ENCODE measurements at places on chromosomes 13 and 19.

DNA sequence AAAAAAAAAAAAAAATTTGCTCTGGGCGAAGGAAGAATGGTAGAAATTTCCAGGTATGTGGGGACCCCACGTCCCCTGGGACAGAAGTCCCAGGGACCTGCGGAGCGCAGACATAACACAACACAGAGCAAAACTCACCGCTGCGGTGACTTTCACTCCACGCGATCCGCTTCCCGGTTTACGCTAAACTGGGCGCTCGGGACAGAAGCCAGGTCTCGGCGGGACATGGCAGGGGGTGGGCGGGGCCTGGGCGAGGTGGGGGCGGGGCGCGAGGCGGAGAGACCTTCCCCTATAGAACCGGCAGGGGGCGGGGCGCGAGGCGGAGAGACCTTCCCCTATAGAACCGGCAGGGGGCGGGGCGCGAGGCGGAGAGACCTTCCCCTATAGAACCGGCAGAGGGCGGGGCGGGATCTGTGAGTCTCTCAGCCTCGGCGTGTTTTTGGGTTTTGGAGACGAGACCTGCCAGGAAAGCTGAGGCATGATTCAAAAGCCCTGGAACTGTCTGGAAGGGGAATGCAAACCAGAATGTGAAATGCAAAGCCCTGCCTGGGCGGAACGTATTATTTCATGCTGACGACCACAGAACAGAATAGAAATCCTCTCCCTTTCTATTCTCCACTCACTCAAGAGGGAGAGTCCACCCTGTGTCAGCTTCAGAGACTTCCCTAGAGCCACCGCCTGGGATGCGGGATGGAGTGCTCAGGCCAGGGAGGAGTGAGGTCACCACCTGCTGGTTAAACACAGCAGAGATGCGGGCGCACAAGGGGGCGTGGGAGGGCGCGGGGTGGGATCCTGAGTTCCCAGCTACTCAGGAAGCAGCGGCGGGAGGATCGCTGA, 20.2 kb upstream of the ERVV-1 start:
- no peak for DNase-seq

GRCh38 chr13:29578300-29579085, 17.0 kb downstream of the SLC7A1 start:
- DNase-seq = no peak

DNA sequence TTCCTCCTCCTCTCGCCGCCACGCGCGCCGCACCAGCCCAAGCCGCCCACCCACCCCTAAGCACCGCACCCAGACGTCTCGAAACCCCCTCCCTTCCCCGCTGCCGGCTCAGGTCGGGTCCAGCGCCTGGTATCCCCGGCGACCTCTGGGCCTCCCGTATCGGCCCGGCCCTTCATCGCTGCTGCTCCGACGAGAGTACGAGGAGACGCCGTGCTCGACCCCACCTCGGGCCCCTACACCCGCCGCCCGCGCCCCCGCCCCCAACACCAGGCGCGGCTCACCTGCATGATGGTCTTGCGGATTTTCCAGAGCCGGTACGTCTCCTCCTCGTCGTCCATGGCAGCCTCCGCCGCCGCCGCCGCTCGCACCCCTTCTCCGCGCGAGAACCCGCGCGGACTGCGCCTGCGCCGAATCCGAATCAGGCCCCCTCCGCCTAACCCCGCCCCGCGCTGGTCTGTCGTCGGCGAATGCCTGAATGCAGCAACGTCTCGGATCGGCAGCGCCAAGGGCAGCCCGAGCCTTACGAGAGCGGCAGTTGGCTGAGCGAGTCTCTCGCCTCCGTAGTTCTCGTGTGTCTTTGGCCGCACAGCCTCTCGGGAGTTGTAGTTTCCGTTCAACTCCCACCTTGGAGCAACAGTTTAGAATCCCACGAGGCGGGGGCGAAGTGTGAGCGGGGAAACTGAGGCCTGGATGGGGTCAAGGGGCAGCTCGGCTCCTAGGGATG, at the start of gene POLR2E:
Gene POLR2E, minus strand, starts transcription at position 398 of the 724 bp plus-strand sequence. Its CDS starts 60 bp downstream, at position 338.
- peak; percentile 76 for DNase-seq

DNA sequence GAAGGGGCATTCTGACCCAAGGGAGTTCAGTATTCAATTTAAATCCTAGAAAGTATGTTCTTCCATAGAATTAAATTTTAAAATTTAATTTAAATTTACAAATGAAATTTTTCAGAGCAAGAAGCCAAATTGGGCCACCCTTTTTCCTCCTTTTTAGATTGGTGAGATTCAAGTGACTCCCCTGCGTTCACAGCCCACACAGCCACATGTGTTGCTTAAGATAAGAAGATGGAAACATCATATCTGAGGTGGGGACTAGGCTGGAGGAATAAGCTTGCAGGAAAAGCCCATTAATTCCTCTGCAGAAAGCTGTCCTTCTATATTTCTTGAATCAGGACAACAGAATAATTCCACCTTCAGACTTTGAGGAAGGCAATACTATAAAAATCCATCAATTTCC, 392.7 kb upstream of the ZNF507 start:
- DNase-seq = no peak

DNA sequence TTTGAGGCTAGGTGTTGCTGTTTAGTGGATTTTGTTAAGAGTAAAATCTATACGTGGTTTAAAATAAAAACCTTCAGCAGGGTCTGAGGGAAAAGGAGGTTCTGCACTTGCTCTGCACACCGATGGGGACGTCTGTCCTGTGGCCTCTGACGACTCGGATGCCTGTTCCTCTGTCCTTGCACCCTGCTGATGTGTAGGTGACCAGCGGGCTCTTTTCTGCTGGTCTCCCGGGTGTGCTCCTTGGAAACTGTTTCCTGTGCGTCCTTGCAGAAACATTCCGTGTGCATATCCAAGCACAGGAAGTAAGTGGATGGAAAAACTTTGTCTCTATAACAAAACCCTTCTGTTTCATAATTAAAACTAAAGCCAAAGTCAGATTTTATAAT, 3.8 kb downstream of the ATP4B start:
- no peak for DNase-seq

GRCh38 chr19:19900139-19900728, 512 bp upstream of the ZNF93 start:
- DNase-seq = peak; percentile 16

DNA sequence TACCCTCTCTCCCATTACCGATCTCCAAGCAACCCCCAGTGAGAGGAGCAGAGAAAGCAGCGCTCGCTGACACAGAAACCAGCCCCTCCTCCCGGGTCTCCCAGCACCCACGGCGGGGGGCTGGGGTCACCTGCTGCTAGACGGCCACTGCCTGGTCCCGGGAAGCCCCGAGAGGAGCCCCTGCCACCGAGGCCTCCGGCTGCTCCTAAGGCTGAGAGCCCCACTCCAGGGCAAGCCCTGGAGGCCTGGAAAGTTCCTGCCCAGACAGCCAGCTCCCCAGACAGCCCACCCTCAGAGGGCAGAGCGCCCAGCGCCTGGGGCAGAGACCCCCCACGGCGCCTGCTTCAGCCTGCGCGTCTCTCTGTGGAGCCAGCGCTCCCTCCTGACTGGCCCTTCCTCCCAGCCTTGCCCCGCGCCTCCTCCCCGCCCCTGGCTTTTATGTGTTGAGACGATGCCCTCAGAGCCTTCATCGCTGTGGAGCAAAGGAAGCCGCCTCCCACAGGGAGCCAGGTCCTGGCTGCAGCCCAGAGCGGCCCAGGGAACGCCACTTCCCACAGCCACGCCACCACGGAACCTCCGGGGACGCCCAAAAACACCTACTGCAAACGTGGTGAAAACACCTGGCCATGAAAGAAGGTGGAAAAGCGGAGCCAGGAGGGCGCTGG, 51.1 kb downstream of the MLLT1 start:
- DNase-seq = no peak

DNA sequence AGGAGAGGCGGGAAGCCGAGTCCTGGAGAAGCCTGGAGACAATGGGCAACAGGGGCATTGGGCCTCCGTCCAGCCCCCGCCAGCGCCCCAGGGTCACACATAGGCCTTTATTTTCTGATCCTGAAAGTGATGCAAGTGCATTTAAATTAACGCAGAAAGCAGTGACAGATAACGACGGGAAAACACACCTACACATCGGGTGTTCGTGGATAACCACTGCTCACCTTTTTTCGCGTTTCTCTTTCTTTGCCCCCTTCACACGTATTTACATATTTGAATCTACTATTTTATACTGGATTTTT, 30.4 kb upstream of the GRTP1 start:
- DNase-seq = no peak

DNA sequence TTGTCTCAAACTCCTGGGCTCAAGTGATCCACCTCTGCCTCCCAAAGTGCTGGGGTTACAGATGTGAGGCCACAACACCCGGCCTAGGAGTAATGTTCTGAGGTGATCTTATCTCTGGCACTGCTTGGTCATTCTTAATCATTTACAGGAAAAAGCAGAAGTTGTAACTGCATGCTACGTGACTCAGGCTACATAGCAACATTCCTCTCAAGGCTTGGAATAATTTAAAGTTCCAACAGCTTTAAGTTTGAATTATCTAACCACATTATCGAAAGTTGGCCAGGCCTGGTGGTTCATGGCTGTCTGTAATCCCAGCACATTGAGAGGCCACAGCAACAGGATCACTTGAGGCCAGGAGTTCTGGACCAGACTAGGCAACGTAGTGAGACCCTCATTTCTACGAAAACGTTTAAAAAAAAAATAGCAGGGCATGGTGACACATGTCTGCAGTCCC, 3.9 kb upstream of the B9D2 start:
- DNase-seq = peak; percentile 88

GRCh38 chr19:13981988-13982501, 24.1 kb downstream of the RFX1 start:
- no peak for DNase-seq

GRCh38 chr13:22092791-22093560, 422.1 kb downstream of the FGF9 start:
- DNase-seq = no peak

DNA sequence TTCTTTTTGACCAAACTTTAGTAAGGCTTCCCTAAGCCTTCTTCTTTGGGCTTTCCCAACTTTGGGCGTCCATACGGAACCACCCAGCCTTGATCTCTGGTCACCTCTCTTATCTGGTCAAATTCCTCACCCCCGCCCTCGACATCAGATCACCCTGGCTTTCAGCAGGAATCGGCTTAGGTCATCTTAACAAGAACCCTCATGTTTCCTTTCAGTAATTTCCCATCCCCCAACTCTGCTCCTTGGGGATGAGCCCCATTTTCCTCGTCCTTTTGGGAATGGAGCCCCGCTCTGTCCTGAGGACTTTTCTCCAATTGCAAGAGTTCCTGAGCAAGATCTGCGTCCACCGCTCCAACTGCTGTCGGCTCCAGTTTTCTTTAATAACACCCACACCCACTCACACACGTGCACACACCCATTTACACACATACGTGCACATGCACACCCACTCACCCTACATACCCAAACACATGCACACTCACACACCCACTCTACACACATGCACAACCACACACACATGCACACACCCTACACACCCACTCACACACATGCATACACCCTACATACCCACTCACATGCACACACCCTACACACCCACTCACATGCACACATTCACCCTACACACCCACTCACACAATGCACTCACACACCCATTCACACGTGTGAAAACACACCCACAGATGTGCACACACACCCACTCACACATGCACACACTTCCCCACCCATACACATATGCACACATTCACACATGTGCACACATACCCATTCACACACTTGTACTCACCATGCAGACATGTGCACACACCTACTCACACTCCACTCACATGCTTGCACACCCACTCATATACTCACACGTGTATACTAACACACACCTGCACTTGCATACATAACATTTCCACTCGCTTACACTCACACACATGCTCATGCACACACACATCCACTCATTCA, 87.0 kb upstream of the TM9SF2 start:
- DNase-seq = no peak

- DNase-seq = no peak
Observed at GRCh38 chr19:46014941-46015686, 7.7 kb downstream of the PGLYRP1 start.

GRCh38 chr13:111516712-111517640, 196.5 kb downstream of the TEX29 start:
- DNase-seq = no peak

DNA sequence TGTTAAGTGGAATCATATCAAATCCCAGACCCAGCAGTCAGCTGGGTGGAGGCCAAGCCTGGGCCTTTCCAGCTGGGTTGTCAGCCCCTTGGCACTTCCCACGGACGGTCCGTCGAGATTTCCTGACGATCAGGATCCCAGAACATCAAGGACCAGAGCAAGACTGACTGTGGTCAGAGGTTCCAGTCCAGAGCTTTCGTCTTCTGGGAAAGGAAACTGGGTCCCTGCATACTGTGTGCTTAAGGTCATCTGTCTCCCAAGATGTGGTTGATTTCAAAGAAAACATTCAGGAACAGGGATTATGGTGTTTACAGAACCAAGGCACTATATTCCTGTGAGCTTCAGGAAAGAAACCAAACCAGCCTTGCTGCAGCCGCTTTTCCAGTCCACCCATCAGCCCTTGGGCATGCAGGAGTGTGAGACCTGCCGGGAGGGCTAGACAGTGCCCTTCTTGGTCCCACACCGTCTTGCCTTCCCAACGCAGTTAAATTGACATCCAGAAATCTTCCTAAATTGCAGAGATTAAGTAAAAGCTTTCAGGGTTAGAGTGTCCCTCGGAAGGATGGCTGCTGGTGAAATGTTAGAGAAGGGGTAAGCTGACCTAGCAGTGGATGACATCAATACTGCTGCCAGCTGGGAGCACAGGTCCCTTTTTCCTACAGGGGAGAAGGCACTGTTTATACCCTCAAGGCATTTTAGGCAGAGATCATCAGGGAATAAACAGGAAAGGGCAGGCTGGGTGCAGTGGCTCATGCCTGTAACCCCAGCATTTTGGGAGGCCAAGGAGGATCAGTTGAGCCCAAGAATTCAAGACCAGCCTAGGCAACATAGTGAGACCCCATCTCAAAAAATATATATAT, 5.0 kb upstream of the C19orf33 start:
- DNase-seq = no peak

DNA sequence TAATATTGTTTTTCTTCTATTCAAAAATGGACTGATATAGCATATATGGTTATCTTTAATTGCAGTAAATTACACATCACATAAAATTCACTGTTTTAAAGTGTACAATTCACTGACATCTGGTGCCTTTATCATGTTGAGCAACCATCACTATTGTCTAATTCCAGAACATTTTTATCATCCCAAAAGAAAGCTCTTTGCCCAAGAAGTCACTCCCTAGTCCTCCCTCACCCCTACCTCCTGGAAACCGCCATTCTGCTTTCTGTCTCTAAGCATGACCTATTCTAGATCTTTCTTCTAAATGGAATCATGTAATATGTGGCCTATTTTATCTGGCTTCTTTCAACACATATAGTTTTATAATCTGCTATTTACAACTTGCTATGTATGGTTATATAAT, 525.6 kb downstream of the DCT start:
- DNase-seq = no peak
